ENCODE measurements at places on chromosomes 16 and 17.

- DNase-seq, result no peak
- H3K4me1 ChIP-seq, result peaks cover 7% of the 10 kb centered on the region
- H3K36me3 ChIP-seq, result peaks cover 23% of the 10 kb centered on the region
- no peak overlapping the region for H3K27ac ChIP-seq
- no peak overlapping the region for H3K4me3 ChIP-seq
Measured at GRCh38 chr17:82935966-82936767, 96.3 kb upstream of the ZNF750 start.

DNA sequence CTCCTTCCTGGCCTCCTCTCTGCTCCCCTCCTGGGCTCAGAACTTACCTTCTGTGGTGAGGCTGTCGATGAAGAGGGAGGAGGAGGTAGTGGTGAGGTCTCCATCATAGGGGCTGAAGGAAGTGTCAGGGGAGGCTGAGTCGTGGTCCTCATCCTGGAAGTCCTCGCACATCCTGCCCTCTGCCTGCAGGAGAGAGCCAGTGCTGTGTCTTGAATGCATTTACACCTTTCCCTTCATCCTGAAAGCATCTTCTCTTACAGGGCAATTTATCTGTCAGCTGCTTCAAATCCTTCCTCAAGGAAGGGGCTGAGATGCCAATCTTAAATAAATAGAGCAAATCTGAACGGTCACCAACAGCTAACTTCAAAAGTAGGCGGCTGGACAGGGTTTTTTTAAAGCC lies 73.6 kb downstream of the PLXDC1 start:
- H3K36me3 ChIP-seq, result no peaks in the 10 kb centered on the region
- no peak overlapping the region for H3K4me3 ChIP-seq
- H3K27ac ChIP-seq, result no peak overlapping the region
- peaks cover 26% of the 10 kb centered on the region for H3K4me1 ChIP-seq
- H3K27me3 ChIP-seq, result no peaks in the 10 kb centered on the region

DNA sequence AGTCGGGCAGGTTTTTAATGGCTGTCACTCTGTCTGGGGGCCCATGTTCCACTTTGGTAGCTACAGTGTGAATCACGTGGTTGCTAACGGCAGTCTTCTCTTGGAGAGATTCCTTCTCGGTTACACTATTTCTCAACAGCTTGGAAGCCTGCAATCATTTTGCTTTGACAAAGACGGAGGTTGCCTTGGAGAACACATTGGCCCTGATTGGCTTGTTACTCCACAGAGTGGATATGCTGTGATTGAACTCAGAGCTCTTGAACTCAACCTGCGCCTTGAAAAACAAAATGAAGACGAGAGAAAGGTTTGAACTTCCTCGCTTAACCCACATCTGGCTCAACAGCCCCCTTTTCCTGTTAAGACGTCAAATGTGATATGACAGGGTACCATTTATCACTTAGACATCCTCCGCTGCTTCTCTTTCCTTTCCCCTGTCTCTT lies 218.9 kb downstream of the MAF start:
- no peaks in the 10 kb centered on the region for H3K36me3 ChIP-seq
- no peak overlapping the region for H3K4me3 ChIP-seq
- H3K27me3 ChIP-seq, result peaks cover 9% of the 10 kb centered on the region
- no peak overlapping the region for H3K27ac ChIP-seq

- no peak overlapping the region for H3K4me3 ChIP-seq
- H3K36me3 ChIP-seq, result peaks cover 7% of the 10 kb centered on the region
- H3K27ac ChIP-seq, result peak overlapping the region; percentile 80
Measured at GRCh38 chr16:72841506-72841905, 206.4 kb downstream of the ZFHX3 start.

GRCh38 chr16:66479661-66480264 lies 52.7 kb downstream of the BEAN1 start:
- peaks cover 12% of the 10 kb centered on the region for H3K27me3 ChIP-seq
- no peaks in the 10 kb centered on the region for H3K36me3 ChIP-seq
- H3K4me3 ChIP-seq, result no peak overlapping the region
- H3K27ac ChIP-seq, result no peak overlapping the region

GRCh38 chr17:1173432-1174262 lies 6.1 kb downstream of the ABR start:
- H3K4me3 ChIP-seq, result no peak overlapping the region
- DNase-seq, result no peak
- H3K27me3 ChIP-seq, result no peaks in the 10 kb centered on the region
- H3K36me3 ChIP-seq, result peaks cover 16% of the 10 kb centered on the region
- no peak overlapping the region for H3K27ac ChIP-seq

GRCh38 chr16:55900616-55901393 lies 25.6 kb upstream of the CES5A start:
- DNase-seq, result peak; percentile 36
- H3K36me3 ChIP-seq, result no peaks in the 10 kb centered on the region
- H3K27ac ChIP-seq, result no peak overlapping the region
- no peaks in the 10 kb centered on the region for H3K4me1 ChIP-seq
- no peaks in the 10 kb centered on the region for H3K27me3 ChIP-seq

DNA sequence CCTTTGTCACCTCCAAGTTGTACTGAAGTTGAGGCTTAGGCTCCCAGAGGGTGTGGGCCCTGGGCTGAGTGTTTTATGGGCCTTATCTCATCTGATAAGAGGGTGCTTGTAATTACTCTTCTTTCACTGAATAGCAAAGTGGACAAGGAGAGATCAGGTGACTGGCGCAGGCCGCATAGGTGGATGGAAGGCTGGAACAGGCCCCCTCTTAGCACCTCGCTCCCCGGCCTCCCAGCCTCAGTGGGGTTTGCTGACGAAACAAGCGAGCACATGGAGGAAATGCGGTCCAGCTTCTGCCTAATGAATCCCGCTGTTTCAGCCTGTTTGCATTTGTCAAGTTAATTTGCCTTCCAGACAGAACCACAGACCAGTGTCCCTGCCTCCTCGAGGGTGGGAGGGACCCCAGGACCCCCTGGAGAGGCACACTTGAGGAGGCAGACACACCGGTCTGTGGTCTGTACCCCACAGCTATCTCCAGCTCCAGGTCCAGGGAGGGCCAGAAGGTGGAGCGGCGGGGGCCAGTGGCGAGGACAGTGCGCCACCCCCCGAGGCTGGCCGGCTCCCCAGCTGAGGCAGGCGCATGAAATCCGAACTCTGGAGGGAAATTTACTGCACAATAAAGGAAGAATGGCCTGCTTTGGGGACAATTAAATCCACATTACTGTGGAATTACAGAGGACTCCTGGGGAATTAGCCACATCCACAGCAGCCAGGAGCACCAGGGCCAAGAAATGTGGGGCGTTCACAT lies 123.4 kb downstream of the NTN1 start:
- no peak for DNase-seq
- no peaks in the 10 kb centered on the region for H3K27me3 ChIP-seq
- H3K4me1 ChIP-seq, result peaks cover 14% of the 10 kb centered on the region
- H3K36me3 ChIP-seq, result no peaks in the 10 kb centered on the region

All from osteocyte (in vitro differentiated cells).